ENCODE measurements at places on chromosomes 11 and 22.
A peak's percentile ranks its signal among the peaks of the same experiment; 100 is the strongest.

GRCh38 chr11:125960771-125961170, 14.9 kb downstream of the VSIG10L2 start:
- DNase-seq, result no peak

DNA sequence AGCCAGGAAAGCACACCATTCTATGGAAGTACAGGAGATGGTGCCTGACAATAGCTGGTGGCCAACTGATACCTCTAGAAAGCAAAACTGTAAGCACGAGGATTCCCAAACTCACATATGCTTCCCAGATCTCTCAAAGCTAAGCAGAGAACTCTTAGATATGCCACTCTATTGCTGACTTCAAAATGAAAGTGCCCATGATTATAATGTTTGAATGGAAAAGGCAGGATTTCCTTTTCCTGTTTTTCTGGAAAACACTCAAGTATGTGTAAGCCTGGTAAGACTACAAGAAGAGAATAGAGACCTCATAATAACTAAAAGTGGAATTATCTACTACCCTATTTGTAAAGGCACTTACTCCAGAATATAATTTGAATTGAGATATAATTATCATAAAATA, 2.6 kb upstream of the CARD18 start:
- no peak for DNase-seq

GRCh38 chr22:20904008-20904979, 12.9 kb upstream of the CRKL start:
- no peak for DNase-seq

- DNase-seq, result no peak
Observed at GRCh38 chr11:90221803-90222458, 918 bp downstream of the CHORDC1 start.

- DNase-seq, result no peak
Observed at GRCh38 chr11:116861539-116861938, 24.1 kb upstream of the APOA1 start.

DNA sequence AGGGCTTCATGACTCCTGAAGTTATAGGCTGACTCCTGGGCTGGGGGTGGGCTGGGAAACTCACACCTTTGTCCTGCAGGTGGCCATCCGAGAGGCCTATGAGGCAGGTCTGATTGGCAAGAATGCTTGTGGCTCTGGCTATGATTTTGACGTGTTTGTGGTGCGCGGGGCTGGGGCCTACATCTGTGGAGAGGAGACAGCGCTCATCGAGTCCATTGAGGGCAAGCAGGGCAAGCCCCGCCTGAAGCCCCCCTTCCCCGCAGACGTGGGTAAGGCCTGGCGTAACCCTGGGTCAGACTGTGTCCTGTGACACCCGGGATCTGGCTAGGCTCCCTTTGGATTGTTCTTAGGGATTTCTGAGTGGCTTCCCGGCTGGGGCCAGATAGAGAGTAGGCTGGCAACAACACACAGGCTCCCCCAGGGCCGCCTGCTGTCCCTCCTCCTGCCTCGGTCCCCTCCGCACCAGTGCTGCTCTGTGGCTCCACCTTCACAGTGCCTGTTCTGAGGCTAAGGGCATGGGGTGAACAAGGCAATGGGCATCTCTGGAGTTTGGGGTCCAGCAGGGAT, 3.6 kb downstream of the NDUFV1 start:
- no peak for DNase-seq

GRCh38 chr11:13776134-13776815, 107.8 kb downstream of the FAR1 start:
- no peak for DNase-seq

DNA sequence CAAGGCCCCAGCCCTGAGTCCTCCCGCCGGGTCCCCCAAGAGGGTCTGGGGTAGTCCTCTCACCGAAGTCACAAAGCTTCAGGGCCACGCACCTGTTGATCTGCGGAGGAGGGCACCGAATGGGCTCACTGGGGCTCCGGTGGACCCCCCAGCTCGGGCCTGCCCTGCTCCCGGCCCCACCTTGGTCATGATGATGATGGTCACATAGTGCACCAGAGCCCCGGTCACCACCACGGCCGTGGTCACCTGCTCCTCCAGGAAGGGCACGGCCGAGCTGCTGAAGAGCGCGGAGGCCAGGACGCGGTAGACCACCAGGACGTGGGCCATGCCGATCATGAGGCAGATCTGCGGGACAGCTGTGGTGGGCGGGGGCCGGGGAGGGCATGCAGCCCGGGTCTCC, 13.5 kb upstream of the SIGIRR start:
- DNase-seq, result no peak

DNA sequence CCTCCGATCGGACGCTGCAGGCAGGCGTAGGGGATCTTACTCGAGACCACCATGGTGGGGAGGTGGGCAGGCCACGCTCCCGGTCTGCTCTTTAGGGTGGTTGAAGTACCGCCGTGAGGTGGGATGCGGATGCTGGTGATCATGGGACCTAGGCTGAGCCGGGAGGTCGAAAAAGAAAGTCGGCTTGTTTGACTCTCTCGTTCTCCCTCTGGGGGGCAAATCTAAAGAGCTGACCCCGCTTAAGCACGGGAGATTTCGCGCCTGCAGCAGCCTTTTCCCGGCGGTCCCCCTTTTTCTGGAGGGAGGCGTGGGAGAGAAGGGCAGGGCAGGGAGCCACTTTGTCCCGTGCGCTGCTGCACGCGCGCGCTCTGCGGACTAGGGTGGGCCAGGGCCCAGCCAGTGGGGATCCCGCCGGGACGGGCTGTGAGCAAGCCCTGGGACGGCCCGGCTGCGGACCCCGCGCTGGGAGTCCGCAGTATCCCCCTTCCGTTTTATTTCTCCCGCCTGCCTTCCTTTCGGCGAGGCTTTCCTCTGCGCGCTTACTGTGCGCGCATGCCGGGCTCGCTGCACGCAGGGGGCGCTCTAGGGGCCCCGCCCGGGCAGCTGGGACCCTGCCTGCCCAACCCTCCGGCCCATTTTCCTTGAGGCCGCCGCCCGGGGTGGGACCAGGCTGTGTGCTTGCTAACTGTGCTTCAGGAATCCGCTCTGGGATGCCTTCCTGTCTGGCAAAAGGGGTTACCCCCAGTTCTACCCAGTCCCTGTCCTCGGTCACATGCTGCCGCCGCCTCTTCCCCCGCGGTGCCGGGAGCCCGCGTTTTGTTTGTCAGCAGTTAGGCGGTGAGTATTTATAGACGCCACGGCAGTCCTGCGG, 81.0 kb downstream of the PRR5L start:
- DNase-seq, result peak; percentile 64

- DNase-seq, result no peak
Observed at GRCh38 chr11:129224538-129224937, 32.4 kb upstream of the ARHGAP32 start.

GRCh38 chr11:36500315-36500721, 9.8 kb downstream of the TRAF6 start:
- DNase-seq, result no peak

DNA sequence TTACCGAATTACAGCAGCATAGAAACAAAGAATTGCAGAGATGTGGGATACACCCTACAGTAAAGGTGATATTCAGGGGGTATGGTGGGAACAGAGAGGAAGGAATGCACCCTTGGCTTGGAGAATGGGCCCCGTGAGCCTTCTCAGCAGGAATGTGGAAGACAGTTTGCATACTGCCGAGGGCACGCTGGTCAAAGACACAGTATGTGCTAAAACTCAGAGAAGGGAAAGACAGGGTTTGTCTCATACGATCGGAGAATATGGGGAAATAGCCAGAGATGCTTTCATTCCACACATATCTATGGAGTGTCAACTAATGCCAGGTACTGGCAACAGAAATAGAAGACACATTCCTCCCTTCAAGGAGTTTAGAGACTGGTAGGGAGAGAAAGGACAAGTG, 36.9 kb downstream of the UBASH3B start:
- DNase-seq, result no peak

DNA sequence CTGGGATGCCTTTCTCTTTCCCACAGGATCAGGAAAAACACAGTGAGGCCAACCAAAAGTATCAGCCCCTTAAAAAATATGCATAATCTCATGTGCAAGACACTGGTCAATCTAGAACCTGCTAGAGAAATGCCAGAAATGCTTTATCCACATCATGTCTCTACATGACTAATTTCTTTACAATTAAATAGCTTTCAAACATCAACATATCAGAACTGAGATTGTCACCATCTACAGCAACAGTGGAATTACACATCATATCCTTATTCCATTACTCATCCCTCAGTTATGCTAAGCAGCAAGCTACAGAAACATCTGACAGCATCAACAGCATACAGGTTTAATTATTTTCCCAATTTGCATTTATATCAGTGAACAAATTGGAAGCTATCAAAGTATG, 78.8 kb downstream of the DDIAS start:
- no peak for DNase-seq

GRCh38 chr11:72860010-72860409, 45.8 kb downstream of the ATG16L2 start:
- no peak for DNase-seq

- DNase-seq, result no peak
Observed at GRCh38 chr11:122031813-122032212, 84.2 kb downstream of the BLID start.

GRCh38 chr11:111734101-111734953, 31.9 kb downstream of the PPP2R1B start:
- no peak for DNase-seq
